Stimulated activated CD8-positive, alpha-beta memory T cell treated with anti-CD3 and anti-CD28 coated beads, Interleukin-7, amount 100 ng/mL, for 1 hour (primary cell): ENCODE measurements at places on chromosomes 4 and X.

DNA sequence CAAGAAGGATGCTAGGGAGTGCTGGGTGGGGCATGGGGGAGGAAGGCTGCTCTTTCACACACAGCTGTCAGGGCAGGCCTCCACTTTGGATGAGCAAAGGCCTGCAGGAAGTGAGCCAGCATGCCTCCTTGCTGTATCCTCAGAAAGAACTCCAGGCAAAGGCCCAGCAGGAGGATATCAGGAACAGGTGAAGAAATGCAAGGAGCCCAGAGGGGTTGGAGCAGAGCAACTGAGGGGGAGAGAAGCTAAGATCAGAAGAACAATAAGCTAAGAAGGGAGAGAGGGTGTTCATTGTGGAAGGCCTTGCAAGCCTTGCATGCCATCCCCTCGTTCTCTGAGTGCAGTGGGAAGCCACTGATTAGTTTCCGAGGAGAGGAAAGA lies 115.1 kb downstream of the CAMK2D start:
- no peak for DNase-seq

DNA sequence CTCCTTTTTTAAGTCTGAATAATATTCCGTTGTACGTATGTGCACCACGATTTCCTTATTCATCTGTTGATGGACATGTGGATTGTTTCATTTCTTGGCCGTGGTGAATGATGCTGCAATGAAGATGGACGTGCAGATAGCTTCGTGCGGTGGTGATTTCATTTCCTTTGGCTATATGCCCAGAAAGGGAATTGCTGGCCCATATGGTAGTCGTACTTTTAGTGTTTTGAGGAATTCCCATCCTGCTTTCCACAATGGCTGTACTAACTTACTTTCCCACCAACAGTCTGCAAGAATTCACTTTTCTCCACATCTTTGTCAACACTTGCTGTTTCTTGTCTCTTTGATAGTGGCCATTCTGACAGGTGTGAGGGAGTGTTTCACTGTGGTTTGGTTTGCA lies 12.8 kb downstream of the ZFP42 start:
- DNase-seq, result no peak

DNA sequence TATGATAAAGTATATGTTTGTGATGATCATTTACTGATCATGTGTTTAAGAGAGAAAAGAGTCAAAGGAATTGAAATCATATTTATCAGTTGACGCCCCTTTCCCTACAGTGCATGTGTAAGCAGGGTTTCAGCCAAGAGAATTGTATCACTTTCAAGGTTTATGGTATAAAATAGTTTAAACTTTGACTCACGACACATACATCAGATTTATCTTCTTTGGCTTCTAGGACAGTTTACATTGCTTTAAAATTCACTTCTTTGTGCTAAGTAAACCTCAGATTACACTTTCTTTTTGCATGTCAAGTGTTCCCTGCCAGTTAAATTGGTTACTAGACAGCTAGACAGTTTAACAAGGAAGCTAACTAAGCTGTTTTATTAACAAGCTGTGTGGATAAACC lies 86.3 kb upstream of the MYOZ2 start:
- no peak for DNase-seq

GRCh38 chr4:107991945-107992630 lies 2.4 kb downstream of the HADH start:
- no peak for DNase-seq

DNA sequence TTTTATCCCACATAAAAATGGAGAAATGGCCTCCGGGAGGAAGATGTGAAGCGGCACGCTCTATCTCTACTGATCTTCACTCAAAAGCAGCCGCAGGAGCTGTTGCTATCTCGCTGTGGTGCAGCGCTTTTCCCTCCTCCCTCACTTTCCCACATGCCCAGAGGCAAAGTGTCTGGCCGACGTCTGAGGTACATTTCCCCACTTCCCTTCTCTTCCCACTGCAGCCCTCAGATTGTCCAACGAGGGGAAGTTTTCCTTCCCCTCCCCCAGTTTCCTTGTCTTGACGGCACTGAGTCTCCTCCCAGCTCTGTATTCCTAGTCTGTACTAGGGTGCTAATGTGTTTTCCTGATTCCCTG lies 660 bp upstream of the COL25A1 start:
- no peak for DNase-seq
